NCI-H446 treated with DMSO at 0.1 percent for 48 hours (cell line): ENCODE measurements at places on chromosomes 5 and 9.
A peak's percentile ranks its signal among the peaks of the same experiment; 100 is the strongest.

- no peak for DNase-seq
Observed at GRCh38 chr5:24805230-24805629, 160.5 kb upstream of the CDH10 start.

DNA sequence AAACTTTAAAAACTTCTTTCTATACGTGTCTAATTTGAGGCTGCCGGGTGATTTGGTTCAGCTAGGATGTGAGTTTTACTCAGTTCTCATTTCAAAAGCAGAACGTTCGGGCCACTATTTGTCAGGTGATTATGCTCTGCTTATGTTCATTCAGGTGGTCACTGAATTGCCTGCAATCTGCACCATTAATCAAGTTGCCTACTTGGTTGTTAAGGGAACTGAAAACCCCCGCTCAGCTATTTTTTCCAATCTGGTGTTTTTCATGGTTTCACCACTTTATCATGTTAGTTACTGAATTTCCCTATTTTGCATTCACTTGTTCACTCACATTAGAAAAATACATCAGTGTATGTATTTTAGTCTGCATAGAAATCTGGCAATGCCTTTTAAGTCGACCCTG, 523.0 kb downstream of the CSNK1G3 start:
- no peak for DNase-seq

DNA sequence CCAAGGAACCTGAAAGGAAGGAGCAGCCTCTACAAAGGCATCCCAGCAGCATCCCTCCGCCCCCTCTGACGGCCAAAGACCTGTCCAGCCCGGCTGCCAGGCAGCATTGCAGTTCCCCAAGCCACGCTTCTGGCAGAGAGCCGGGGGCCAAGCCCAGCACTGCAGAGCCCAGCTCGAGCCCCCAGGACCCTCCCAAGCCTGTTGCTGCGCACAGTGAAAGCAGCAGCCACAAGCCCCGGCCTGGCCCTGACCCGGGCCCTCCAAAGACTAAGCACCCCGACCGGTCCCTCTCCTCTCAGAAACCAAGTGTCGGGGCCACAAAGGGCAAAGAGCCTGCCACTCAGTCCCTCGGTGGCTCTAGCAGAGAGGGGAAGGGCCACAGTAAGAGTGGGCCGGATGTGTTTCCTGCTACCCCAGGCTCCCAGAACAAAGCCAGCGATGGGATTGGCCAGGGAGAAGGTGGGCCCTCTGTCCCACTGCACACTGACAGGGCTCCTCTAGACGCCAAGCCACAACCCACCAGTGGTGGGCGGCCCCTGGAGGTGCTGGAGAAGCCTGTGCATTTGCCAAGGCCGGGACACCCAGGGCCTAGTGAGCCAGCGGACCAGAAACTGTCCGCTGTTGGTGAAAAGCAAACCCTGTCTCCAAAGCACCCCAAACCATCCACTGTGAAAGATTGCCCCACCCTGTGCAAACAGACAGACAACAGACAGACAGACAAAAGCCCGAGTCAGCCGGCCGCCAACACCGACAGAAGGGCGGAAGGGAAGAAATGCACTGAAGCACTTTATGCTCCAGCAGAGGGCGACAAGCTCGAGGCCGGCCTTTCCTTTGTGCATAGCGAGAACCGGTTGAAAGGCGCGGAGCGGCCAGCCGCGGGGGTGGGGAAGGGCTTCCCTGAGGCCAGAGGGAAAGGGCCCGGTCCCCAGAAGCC, 30.8 kb downstream of the CD180 start:
- peak; percentile 3 for DNase-seq

- DNase-seq: no peak
Observed at GRCh38 chr9:77261605-77262004, 84.3 kb downstream of the VPS13A start.
